EL (cell line): ENCODE measurements at places on chromosomes 6 and 20.
A peak's percentile ranks its signal among the peaks of the same experiment; 100 is the strongest.

- DNase-seq: peak; percentile 8
Measured at GRCh38 chr6:144657691-144658090, 372.6 kb downstream of the UTRN start.

DNA sequence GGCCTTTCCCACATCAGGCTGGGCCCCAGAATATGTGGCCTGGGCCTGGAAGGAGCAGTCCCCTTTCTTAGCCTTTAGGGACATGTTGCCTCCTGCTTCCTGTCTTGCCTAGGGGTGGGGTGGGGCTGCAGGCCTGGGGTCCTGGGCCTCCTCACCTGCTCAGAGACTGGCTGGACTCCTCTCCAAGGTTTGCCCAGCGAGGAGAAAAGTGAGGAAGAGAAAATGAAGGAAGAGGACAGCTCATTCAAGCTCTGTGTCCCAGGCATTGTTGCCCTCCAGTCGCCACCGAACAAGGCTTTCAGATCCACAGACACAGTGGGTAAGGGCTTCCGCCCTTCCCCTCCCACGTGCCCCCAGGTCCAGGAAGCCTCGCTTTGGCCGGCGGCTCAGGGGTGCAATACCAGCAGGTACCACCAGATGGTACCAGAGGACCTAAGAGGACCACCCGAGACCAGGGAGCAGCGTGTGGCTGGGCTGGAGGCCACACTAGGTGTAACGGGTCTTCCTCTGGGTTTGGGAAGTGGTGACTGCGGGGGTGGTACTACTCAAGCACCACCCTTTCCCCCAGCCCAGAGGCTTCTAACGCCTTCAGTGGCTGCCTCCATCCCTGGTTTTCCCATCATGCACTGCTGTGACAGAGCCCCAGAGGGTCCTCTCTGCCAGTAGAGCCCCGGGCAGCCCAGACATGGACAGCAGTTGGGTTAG, 5.5 kb upstream of the BAK1 start:
- DNase-seq: peak; percentile 80

GRCh38 chr6:157269261-157269794, 54.0 kb downstream of the TMEM242 start:
- peak; percentile 16 for DNase-seq

DNA sequence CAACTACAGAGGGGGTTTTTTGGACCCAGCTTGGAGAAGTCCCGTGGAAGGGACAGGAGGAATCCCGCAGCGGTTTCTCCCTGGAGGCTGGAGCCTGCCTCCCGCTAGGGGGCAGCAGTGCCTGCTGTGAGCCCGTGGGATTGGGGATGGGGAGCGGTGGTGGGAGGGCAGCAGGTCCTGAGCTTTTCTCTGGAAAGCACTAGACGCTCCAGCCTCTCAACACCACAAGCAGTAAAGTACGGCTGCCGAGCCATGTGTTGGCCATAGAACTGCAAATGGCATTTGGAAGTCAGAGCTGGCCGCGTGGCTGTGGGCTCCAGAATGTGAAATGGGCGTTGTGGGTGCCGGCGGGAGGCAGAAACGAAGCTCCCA, 47.8 kb downstream of the GMPR start:
- peak; percentile 55 for DNase-seq

- no peak for DNase-seq
Measured at GRCh38 chr20:59148701-59149493, 14.7 kb upstream of the ZNF831 start.

- peak; percentile 83 for DNase-seq
Measured at GRCh38 chr20:35237486-35237885, 11.0 kb downstream of the MMP24 start.

GRCh38 chr6:108757357-108757756, 90.9 kb upstream of the ARMC2 start:
- no peak for DNase-seq

DNA sequence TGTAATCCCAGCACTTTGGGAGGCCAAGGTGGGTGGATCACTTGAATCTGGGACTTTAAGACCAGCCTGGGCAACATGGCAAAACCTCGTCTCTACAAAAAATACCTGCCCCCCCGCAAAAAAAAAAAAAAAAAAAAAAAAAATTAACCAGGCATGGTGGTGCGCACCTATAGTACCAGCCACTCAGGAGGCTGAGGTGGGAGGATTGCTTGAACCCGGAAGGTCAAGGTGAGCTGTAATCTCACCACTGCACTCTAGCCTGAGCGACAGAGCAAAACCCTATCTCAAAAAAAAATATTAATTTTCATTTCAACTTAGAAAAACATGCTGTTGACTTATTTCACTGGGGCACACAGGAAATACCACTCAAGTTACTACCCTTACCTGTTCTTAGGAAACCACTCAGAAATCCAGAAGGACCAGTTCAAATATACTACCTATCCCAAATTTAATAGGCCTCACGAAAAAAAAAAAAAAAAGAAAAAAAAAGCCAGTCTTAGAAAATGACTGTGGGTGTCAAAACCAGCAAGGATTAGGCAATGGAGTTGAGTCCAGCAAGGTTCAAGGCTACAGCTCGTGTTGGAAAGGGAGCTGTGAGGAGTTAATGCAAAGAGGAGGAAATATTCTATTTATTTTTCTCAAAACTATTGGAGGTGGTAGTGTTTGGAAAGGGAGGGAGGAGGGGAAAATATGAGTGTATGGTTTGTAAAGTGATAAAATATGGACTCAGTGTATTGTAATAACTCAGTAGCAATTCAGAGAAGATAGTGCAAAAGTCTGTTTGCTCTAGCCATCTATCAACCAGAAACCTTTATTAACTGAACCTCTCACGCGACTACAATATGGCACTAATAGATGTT, 33.9 kb upstream of the PIM1 start:
- no peak for DNase-seq
